HCEC 1CT (cell line): ENCODE measurements at places on chromosomes 6 and 20.

- no peak for DNase-seq
These were observed 234.3 kb downstream of the CDC5L start for GRCh38 chr6:44621846-44622245.

DNA sequence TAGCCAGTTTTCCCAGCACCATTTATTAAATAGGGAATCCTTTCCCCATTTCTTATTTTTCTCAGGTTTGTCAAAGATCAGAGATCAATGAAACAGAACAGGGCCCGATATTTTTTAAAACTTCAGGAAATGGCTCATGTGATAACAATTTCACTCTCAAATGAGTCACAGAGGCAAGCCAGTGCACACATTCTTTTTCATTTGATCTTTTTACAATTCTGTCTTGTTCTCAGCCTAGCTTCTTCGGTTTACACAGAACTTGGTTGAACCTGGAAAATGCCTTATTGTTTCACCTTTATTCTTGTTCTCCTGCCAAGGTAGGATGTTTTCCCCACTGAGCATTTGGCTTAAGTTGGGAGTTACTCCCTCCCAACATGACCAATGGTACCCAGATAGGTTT lies 258.9 kb downstream of the COL12A1 start:
- DNase-seq: peak; percentile 71

GRCh38 chr6:154591234-154591633 lies 80.7 kb upstream of the CNKSR3 start:
- DNase-seq: no peak

DNA sequence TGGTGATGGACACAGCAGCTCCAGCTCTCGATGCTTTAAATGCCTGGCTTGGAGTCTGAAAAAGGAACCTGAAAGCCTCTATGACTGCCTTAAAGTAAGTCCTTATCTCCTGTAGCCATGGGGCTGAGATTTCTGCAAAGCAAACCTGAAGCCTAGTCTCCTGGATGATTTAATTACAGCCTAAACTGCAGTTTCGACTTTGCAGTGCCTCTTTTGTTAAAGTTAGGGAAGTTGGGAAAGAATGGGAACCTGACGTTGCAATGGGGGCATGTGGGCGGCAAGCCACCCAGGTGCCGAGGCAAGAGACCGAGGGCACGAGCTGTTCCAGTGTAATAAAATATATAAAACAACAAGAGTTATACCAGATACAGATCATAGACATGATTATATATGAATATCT lies 11.7 kb upstream of the TCFL5 start:
- no peak for DNase-seq

DNA sequence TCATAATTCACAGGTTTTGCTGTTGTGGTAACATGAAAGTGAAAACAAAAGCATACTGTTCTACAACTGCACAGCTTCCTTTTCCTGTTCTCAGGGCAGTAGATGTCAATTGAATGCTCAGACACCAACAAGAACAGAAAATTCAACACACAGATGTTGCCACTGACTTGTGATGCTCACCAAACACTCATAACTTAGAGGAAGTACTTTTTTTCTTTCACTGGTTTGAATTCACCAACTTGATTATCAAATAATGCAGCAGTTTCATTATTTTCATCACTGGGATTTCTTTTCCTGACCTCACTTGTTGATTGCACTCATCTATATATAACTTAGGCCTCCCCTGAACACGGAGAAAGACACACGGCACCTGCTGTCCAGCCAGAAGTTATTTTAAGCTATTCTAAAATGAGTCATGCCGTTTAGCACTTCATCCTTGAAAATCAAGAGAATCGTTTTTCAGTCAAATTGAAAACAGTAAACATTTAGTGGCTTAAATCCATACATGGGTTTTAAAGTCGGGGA lies 949 bp downstream of the TXLNB start:
- peak; percentile 74 for DNase-seq

DNA sequence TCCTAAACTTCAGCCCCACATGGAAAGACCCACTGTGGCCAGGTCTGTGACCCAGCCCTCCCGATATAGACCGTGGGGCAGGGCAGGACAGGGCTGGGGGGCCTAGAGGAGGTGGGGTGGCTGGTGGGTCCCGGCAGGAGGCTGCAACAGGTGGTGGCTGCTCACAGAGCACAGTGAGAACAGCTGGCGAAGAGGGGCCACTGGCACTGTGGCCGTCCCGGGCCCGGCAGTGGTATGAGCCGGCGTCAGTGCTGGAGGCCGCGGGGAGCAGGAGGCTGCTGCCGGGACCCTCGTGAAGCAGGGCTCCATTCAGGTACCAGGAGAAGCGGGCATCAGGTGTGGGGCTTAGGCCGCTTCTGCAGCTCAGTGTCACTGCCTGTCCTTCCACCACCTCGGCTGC lies 13.4 kb downstream of the SIGLEC1 start:
- DNase-seq: no peak

DNA sequence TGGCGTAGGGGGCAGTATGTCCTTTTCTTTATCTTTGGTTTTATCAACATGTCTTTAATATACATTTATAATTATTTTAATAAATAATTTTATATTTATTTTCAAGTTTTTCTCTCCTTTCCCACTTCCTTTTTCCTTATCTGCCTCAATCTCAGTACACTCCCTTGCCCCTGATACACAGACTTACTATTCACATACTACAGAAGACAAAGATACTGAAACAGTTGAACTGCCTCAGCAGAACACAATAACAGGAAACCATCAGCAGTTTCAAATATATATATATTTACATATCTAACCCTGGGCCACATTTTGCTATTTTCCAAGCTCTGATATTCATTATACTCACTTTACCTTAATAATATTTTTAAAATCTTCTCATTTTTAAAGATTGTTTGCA lies 19.8 kb downstream of the IBTK start:
- DNase-seq: no peak

DNA sequence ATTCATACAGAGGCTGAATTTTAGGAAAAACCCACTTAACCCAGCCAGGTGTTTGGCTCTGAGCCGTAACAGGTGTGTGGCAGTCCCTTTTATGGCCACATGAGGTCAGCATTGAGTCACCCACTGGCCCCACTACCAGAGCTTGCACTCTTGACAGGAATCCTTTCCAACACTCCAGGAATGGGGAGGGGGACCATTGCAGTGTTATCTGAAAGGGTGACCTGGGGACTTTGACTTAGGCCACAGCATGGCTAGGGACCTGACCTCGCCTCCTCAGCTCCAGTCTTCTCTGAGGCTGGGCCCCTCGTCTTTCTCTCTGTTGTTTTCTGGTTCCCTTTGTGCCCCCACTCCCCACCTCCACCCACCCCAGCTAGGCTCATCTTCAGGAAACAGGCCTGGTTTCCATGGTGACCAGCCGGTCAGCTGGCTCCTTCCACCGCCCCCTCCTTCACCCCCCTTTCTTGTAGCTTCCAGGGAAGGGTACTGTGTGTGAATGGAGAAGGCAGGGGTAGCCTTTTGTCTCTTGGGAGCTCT lies 2.1 kb upstream of the TMEM151B start:
- DNase-seq: no peak
